ENCODE measurements at places on chromosomes 5 and 9. TPM values are rescaled to one million over a fixed set of nuclear protein-coding genes. Genes with fewer than 3 reads are reported as not detected.

GM2A gene
- total RNA-seq: 36.4 TPM

FAM219A gene
- total RNA-seq: 140 TPM

NPR3 gene
- 1.2 TPM for total RNA-seq

PCDHGB6 gene
- total RNA-seq: 10.9 TPM

BARX1 gene
- not detected for total RNA-seq

SPINK1 gene
- total RNA-seq: not detected

TEX48 gene
- not detected for total RNA-seq

ENHO gene
- 76.5 TPM for total RNA-seq
